ENCODE measurements at places on chromosomes 13 and 19.

GRCh38 chr19:45164577-45165335, 4.0 kb upstream of the NKPD1 start:
- DNase-seq = no peak

- DNase-seq = no peak
Observed at GRCh38 chr13:43333176-43333575, 309.8 kb downstream of the DNAJC15 start.

DNA sequence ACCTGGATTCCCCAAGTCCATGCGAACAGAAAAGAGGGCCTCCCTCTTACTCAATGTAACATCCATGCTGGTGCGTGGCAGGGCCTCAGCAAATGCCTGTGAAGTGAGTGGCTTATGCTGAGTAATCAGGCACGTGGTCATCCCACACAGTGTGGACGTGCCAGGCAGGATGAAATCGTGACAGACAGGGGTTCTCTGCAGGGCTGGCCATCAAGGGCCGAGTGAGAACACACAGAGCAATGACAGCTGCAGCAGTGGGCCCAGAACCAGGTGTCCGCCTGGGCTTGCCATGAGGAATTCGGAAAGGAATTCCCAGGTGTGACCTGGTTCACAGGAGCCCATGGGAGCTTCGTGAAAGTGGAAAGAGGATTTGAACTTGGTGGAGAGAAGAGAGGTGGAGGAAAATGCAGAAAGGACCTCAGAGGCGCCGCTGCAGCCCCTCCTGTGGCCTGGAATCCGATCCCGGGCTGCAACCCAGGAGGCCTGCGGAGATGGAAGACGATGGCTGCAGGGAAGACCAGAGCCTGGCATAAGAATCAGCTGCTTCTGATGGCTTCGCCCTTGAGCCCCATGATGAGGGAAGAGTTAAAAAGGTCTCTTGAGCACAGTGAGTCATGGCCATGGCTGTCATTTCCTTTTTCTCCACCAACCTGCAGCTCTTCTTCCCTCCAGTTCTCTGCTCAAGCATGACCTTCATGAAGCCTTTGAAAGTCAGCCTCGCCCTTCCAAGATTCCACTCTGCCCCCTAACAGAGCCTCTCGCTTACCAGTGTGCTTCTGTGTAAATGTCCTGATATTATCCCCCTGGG, 34.6 kb upstream of the SOX1 start:
- no peak for DNase-seq

DNA sequence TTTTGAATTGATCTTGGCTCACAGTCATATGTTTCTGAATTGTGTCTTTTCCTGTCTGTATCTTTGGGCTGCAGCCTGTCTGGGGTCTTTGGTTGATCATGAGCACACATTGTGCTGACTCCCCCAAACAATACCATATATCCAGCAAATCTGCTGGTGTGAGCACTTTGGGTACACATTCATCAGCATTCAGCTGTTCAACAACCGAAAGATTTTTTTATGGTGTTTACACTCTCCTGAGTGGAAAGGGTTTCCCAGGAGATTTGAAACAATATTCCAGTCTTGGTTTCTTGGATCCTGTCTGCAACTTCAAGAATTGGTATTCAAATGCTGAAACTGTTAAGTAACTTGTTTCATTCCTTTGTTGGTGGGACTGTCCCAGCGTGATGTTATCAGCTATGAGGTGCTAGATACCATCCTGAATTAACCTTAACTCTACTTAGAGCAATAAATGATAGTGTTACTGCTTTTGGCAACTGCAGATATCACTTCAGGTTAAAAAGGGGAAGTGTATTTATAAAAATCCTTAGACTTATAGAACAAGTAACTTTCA, 78.4 kb upstream of the DIAPH3 start:
- no peak for DNase-seq

- DNase-seq = peak; percentile 19
Observed at GRCh38 chr19:13044231-13044836, 49.1 kb downstream of the NFIX start.

- no peak for DNase-seq
Observed at GRCh38 chr19:51186323-51186722, 38.6 kb upstream of the CD33 start.

DNA sequence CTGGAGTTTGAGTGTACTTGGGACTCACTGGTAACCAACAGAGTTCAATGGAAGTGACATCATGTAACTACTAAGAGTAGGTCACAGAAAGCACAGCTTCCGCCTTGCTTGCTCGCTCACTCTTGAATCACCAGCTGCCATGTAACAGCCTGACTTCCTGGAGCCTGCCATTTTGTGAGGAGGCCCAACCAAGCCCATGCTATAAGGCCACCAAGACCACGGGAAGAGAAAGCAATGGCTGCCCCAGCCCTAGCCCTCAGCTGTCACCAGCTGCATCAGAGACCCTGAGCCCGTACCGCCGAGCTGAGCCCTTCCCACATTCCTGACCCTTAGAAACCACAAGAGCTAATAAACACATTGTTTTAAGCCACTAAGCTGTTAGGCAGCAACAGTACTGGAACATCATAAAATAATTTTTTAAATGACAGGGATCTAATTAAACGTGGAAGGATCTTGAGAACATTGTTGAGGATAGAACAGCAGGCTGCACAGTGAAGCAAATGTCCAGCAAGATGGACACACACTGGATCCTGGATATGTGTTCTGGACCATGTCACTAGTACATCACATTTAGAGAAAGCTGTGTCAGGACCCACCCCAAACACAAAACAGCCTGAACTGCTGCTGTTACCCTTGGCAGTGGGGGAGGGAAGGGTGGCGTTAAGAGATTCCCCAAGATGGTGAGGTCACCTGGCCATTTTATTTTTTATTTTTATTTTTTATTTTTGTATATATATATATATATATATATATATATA, 21.7 kb upstream of the LDLR start:
- no peak for DNase-seq

GRCh38 chr19:47781590-47782262, 3.2 kb downstream of the SELENOW start:
- no peak for DNase-seq

GRCh38 chr19:20667281-20667680, 5.9 kb upstream of the ZNF626 start:
- DNase-seq = no peak

- DNase-seq = peak; percentile 7
Observed at GRCh38 chr19:7595466-7596133, at the start of gene CAMSAP3. TSS of gene CAMSAP3 (plus strand) at chr19:7595863. CDS start at chr19:7596003, 140 bp downstream.

- DNase-seq = no peak
Observed at GRCh38 chr19:3284759-3285646, 60.5 kb downstream of the CELF5 start.

- no peak for DNase-seq
Observed at GRCh38 chr13:98482476-98483444, 94.1 kb downstream of the STK24 start.

DNA sequence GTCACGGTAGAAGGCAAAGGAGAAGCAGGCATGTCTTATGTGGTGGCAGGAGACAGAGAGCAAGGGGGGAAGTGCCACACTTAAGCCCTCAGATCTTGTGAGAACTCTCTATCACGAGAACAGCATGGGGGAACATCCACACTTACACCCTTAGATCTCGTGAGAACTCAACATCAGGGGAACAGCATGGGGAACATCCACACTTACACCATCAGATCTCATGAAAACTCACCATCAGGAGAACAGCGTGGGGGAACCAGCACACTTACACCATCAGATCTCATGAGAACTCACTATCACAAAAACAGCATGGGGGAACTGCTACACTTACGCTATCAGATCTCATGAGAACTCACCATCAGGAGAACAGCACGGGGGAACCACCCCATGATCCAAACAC, 445.0 kb downstream of the MYO16 start:
- no peak for DNase-seq

DNA sequence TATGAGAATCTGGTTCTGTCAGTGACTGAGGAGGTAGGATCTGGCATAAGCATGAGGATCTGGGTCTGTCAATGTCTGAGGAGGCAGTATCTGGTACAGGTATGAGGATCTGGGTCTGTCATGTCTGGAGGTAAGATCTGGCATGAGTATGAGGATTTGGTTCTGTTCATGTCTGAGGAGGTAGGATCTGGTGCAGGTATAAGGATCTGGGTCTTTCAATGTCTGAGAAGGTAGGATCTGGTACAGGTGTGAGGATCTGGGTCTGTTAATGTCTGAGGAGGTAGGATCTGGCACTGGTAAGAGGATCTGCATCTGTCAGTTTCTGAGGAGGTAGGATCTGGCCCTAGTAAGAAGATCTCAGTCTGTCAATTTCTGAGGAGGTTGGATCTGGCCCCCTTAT, 12.4 kb upstream of the PDCD2L start:
- DNase-seq = no peak

DNA sequence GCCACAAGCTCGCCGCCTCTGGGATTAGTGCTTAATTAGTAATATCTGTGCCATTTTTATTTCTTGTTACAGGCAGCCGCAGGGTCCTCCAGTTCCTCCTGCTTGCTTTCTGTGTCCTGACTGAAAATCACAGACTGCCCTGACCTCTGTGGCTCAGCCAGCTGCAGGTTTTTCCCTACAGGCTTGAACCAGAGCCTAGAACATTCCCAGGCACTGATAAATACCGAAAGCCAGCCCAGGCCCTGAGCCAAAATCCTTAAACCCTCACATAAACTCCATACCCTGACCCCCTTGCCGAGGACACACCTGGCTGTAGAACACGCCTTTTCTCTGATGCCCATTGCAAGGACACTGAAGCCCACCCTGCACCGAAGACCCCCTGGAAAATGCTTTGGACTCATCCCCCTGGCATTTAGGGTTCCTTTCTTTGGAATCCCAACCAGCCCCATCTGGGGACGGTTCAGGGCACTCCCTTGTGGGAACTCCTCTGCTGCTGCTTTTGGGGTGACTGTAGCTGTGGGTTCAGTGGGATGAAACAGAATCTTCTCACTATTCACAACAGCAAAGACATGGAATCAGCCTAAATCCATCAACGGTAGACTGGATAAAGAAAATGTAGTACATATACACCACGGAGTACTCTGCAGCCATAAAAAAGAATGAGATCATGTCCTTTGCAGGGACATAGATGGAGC, 15.5 kb downstream of the DPP9 start:
- DNase-seq = no peak

DNA sequence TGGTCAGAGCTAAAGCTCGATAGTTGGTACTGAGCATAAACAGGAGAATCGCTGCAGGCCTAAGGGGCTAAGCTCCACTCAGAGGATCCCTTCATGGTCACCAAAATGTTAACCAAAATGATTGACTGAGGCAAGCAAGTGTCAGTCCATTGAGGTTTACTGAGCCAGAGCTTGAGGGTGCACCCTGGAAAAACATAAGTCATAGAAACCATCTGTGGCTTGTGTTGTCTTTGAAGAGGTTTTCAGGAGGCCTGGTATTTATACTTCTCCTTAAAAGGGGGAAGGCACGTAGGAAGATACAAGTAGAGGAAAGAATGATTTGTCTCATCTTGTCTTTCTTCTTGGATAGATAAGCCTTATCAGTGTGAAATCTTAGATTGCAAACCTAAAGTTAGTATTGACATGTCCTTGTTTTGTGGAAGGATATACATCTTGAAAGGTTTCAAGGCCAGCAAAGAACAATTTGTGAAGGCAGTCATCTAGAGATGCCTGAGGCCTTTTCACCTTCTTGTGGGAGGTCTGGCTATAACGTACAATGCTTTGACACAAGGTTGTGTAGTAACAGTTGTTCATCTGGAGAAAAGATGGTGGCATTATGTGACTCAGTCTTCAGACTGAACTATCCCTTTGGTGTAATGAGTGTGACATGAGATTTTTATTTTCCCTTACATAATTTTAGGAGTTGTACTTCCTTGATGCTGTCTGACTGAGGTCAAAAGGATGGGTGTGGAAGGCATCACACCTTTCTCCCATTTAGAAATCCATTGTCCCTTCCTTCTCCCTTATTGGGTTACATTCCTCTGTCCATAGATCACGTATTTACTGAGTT, 14.7 kb upstream of the CEACAM6 start:
- no peak for DNase-seq

DNA sequence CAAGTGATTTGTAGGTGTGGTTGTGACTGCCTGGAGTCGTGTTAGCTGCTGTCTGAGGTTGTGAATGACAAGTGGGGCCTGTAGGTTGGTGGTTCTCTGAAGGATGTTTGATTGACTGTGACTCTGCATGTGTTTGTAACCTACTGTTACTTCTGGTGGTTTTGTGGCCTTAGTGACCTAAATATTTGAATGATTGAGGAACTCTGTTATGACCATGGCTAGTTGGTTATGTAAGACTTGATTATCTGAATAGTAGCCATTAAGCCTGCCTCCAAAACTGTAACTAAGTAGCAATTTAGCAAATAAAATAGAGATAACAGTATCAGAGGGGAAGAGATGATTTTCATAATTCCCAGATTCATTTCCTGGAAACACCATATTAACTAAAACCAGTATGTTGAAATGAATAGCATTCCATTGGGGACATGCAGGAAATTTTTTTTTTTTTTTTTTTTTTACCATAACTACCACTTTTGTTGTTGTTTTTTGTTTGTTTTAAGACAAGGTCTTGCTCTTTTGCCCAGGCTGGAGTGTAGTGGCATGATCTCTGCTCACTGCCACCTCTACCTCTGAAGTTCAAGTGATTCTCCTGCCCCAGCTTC, 865 bp downstream of the ZNF382 start:
- no peak for DNase-seq

DNA sequence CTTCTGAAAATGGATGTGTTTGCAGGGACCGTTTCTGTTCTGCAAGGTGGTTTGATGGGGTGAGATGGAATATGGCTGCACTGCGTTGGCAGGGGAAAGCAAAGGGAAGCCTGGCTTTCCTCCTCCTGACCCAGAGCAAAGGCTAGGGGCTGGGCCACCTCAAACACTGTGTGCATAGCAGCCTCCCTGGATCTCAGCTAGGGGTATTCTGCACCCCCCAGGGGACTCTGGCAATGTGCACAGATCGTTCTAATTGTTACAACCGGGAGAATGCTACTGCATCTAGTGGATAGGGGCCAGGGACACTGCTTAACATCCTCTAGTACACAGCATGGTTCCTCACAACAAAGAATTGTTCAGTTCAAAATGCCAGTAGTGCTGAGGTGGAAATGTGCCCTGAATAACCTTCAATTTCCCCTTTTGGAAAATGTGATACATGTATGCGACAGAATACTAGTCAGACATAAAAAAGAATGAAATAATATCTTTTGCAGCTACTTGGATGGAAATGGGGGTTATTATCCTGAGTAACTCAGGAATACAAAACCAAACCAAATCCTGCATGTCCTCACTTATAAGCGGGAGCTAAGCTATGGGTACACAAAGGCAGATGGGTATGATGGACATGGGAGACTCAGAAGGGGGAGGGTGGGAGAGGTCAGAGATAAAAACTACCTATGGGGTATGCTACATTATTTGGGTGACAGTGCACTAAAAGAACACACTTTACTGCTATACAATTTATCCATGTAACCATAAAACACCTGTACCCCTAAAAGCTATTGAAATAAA, 671.2 kb downstream of the UQCRFS1 start:
- no peak for DNase-seq
